ENCODE measurements at places on chromosomes 7 and 10.

DNA sequence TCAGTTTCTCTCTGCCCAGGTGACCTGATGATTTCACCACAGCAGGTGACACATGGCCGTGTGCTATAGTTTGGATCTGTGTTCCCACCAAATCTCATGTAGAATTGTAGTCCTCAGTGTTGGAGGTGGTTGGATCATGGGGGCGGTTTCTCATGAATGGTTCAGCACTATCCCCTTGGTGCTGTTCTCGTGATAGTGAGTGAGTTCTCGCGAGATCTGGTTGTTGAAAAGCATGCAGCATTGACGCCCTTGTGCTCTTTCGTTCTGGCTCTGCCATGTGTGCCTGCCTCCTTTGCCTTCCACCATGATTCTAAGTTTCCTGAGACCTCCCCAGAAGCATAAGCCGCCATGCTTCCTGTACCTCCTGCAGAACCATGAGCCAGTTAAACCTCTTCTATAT lies 85.2 kb upstream of the C1QL3 start:
- no peak for DNase-seq

DNA sequence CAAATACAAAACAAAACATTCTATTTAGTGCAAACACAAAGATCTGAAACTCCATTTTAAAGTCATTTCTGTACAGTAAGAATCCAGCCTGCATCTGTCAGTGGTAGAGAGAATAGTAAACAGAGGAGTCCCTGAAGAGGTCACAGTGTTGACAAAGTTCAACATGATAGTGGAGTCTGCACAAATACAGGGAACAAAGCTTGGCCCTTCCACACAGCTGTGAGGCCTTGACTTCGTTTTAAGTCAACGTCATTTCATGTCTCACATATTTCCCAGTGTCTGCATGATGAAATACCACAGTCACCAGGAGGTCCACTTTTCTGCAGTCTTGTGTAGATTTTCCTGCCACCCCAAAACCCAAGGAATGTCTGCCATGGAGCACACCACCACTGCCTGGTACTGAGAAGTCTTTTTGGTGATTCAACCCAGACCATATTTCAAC lies 33.0 kb downstream of the CYP26A1 start:
- no peak for DNase-seq

DNA sequence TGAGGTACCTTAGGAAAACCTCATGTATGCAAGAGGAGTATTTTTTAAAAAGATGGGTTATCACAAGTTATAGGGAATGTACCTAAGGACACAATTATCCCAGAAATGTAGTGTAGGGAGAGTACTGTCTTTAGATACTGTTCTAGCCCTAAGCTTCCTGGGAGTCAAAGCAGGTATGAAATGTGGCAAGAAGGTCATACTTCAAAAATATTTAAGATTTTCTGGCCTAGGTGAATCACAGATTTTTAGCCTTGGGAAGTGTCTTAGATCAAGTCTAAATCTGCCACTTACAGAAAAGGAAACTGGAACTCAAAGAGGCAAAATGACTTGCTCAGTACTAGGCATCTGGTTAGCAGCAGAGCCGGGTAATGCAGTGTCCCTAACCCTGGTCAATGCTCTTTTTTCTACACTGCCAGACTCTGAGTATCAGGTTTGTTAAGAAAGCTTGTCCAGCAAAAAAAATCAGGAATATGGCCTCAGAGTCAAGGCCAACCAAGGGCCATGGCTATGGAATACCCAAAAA lies 13.9 kb downstream of the PIK3AP1 start:
- no peak for DNase-seq

- no peak for DNase-seq
Measured at GRCh38 chr7:141354251-141354650, 197.0 kb upstream of the AGK start.

GRCh38 chr7:20193242-20193777 lies 23.9 kb downstream of the MACC1 start:
- DNase-seq, result no peak

DNA sequence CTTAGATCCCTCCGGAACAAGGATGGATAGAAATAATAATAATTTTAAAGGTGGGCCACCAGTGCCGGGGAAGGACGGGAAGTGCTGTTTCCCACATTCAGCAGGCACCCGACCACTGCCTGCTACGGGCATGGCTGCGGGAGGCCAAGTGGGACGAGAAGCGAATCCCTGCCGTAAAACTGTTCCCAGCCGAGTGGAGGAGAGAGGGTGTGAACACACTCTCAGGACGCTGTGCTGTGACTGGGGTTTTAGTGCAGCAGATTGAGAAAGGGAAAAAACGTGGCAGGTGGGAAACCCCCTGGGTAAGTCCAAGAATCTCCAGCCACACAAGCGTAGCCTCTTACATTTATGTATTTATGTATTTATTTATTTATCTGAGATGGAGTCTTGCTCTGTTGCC lies 158.8 kb downstream of the DNAJB6 start:
- no peak for DNase-seq

GRCh38 chr10:89001729-89002072 lies 11.1 kb downstream of the FAS start:
- peak; percentile 27 for DNase-seq

- no peak for DNase-seq
Measured at GRCh38 chr7:143884969-143885559, 16.9 kb downstream of the TCAF1 start.

DNA sequence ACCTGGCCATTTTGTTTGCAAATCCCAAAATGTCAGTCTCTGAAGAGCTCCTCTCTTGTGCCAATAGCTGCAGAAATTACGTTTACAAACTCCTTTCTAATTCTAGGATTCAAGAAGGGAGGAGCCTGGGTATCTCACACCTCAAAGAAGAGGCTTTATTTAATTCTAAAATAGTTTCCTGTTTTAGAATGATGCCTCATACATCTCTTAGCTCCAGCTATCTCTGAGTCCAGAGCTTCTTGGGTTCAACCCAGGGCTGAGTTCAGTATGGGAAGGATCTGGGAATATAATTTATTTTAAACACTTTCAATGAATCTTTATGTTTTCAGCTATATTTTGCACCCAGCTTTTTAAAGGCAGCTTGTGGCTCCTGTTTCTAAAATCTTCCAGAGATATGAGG lies 150.1 kb downstream of the CACNA2D1 start:
- DNase-seq, result no peak

GRCh38 chr7:148286150-148286549 lies 304.4 kb upstream of the C7orf33 start:
- DNase-seq, result no peak

DNA sequence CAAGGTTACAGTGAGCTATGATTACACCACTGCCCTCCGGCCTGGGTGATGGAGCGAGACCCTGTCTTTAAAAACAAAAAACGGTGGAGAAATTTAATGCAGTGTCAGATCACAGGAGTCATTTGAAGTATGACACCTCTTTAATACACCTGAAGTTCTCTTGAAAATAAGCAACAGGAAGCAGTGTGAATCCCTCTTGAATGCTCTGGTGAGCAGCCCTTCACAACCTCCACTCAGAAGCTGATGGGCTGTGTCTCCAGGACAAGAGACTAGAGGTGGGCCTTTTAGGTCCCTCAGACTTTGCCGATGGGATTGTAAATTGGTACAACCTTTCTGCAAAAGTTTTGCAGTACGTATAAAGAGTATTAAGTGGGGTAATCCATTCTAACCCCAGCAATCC lies 50.1 kb downstream of the CYP26A1 start:
- no peak for DNase-seq

- DNase-seq, result no peak
Measured at GRCh38 chr10:26385443-26385842, 52.7 kb upstream of the APBB1IP start.

- no peak for DNase-seq
Measured at GRCh38 chr10:61283066-61283465, 170.1 kb downstream of the TMEM26 start.

DNA sequence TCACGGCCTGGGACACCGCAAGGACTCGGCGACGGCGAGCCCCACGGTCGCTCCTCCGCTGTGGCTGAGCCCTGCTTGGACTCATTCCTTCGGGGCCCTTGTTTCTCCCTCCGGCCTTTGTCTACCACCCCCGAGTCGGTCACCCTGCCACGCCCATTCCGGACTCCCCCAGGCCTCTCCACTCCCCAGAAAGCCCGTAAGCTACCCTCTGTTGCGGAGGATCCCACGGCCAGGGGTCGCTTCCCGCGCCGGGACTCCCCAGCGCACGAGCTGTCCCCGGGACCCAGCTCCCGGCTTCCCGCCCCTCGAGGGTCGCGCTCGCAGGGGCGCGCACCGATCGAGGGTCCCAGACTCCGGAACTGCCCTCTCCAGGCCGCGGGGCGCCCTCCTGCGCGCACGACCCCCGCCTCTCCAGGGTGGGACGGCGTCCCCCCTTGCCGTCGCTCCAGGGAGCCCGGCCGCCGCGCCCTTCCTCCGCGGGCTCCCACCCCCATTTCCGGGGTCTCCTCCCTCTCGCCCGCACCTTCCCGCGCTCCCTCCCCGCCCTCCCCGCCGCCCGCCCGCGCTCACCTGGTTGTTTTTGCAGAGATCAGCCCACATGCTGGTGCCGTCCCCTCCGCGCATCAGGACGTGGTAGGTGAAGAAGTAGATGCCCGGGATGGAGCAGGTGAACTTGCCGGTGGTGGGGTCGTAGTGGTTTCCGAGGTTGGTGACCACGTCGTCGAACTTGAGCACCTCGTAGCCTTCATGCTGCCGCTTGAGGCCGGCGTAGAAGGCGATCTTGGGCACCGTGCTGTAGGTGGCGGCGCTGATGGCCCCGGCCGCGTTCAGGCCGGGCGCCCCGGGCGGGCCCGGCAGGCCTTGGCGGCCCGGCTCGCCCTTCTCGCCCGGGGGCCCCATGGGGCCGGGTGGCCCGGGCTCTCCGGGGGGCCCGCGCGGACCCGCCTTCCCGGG lies 1.5 kb downstream of the C1QL3 start:
- DNase-seq, result peak; percentile 33

GRCh38 chr10:7507887-7508726 lies 97.3 kb upstream of the SFMBT2 start:
- peak; percentile 71 for DNase-seq

DNA sequence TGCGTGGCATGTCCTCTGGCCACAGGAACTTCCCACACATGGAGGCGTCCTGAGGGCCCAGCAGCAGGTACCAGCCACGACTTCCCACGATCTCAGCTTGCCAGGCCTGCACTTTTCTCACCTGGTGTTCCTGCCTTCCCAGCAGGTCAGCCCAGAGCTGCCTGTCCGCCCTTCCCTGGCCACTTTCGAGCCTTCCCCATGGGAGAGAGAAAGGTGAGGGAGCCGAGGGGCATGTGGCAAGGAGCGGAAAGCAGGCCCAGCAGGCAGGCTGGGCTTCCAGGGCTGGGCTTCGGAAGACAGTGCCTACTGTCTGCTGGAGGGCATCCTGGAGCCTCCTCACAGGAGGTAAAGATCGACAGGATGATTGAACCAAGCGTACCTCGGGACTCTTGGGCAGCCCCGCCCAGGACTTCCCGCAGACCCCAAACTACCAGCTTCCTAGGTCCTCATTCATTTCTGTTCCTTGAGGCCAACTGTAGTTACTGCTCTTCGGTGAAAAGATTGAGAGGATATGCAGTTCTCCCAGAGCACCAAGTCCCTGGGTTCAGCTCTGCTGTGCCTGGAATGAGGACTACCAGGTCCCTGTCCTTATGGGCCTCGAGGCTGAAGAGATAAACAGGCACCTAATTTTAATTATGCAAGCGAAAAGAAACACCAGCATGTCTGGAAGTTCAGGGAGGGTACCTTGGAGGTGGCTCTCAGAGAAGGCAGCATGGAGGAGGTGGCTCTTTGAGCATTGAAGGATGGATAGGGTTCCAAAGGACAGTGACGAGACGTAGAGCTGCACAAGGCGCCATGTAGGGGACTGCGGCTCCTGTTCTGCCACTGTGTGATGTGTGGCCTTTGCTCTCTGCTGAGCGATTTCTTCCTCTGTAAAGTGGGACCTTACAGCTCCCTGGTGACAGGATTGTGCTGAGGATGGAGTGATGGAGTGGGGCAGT lies 87.8 kb downstream of the ZMIZ1 start:
- no peak for DNase-seq

DNA sequence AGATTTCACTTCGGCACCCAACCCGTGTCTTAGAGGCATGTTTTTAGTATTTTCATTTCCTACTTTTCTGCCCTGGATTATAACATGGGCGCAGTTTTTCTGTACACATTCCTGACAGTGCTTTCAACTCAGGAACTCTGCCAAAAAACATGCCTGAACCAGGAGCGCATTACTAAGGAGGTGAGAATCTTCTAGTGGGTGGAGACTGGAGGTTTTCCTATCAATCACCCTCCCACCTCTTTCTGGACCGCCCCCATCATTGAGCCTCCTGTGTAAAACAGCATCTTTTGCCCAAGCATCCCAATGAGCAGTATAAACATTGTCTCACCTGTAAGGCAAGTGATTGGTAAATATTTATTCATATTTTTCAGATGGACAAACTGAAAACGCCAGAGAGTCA lies 53.2 kb downstream of the STK17A start:
- no peak for DNase-seq

DNA sequence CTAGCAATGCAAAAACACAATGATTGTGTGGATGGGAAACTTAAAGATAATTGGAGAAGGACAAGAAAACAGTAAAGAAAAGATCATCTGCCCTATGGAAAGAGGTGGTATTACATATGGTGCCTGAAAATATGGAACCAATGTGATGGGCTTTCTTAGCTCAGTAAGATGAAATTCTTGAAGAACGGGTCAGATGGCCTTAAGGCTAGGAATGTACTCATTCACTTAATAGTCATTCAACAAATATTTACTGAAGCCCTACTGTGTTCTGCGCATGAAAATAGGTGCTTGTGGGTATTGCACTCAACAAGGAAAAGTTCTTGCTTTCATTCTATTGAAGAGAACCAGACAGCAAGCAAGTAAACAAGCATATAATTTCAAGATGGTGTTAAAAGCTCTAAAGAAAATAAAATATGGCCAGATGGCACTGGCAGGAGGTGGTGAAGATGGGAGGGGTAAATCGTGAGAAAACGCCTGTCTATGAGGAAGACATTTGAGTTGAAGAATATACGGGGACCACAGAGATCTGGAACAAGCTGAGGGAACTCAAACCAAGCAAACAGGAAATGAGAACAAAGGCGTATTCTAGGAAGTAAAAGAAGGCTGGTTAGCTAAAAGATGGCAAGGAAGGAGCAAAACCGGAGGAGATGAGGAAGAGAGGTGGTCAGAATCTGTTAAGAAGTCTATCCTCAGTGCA lies 179.7 kb downstream of the ANK3 start:
- DNase-seq, result no peak

- DNase-seq, result no peak
Measured at GRCh38 chr7:66558660-66559465, 69.8 kb upstream of the KCTD7 start.

- no peak for DNase-seq
Measured at GRCh38 chr7:84200859-84201258, 6.3 kb upstream of the SEMA3A start.

- no peak for DNase-seq
Measured at GRCh38 chr7:15225981-15226380, 323.4 kb upstream of the DGKB start.

- DNase-seq, result no peak
Measured at GRCh38 chr10:114650831-114651230, 7.2 kb downstream of the ABLIM1 start.

Data from activated naive CD4-positive, alpha-beta T cell treated with anti-CD3 and anti-CD28 coated beads, Interleukin-2, amount 10 ng/mL, durations not matched to agents 7 days and 5 days (primary cell).